Kidney tubule cell (primary cell): ENCODE measurements at places on chromosomes 16 and 17.

GRCh38 chr16:68969338-68969737, 126.0 kb downstream of the TANGO6 start:
- DNase-seq: no peak

GRCh38 chr17:56217921-56218320, 64.6 kb downstream of the ANKFN1 start:
- peak; percentile 57 for DNase-seq

GRCh38 chr16:21645261-21645721, 7.1 kb downstream of the IGSF6 start:
- peak; percentile 18 for DNase-seq

- no peak for DNase-seq
These were observed 73.4 kb upstream of the GSG1L start for GRCh38 chr16:28136751-28137434.

- DNase-seq: no peak
These were observed 280.8 kb downstream of the SEC14L1 start for GRCh38 chr17:77421630-77421972.

DNA sequence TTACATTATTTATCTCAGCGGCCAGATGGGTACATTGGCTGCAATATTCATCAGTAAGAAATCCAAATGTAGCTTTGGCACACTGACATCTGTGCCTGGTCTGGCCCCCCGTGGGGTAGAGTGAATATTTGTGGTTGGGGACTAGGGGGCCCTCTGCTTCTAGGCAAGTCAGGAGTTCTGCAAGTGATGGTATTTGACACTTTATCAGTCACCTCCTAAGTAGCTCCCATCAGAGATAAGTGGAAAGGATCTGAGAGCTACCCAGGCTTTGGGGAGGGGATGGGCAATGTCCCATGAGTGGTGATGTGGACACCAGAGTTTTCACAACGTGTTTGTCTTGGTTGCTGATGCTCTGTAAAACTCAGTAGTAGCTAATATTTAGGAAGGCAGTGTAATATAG, 609.9 kb upstream of the RBFOX1 start:
- DNase-seq: no peak

DNA sequence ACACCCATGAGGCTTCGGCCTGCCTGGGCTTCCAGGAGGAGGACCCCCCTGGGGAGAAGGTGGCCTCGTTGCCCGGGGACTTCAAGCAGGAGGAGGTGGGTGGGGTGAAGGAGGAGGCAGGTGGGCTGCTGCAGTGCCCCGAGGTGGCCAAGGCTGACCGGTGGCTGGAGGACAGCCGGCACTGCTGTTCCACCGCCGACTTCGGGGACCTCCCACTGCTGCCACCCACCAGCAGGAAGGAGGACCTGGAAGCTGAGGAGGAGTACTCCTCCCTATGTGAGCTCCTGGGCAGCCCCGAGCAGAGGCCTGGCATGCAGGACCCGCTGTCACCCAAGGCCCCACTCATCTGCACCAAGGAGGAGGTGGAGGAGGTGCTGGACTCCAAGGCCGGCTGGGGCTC, 41.5 kb downstream of the SREBF1 start:
- no peak for DNase-seq

- peak; percentile 62 for DNase-seq
These were observed 7.7 kb upstream of the NPIPB2 start for GRCh38 chr16:11949527-11949926.

DNA sequence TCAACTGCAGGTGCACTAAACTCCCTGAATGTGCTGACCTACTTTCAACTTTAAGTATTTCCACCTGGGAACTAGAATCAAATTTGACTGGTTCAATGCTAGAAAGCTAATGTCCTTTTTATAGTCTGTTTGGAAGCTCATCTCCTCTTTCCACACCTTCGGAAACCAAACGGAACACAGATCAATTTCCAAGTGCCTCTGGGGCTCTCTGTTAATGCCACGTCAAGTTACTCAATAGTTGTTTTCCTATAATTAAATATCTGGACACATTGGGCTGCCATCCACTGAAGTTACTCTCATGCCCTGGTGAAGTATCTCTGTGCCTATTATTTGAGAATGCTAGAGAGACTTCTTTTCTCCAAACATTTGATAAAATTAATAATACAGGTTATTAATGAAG, 29.7 kb downstream of the ABAT start:
- no peak for DNase-seq

GRCh38 chr17:19018600-19018950, 14.0 kb upstream of the FAM83G start:
- DNase-seq: no peak

DNA sequence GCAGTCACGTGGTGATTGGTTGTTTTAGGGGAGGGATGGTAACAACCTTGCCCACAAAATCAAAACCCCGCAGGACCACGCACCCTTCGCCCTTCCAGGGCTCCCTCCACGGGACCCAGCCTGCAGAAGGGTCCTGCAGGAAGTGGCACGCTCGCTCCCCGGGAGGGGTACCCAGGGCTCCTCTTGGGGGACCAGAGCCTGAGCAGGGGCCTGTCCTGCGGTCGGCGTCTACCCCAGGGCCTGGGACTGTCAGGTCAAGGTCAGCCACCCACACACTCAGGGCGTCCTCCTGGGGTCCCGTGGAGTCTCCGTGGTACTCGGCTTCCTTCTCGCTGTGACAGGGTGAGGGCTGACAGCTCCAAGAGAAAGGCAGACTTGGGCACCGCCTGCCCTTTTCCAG, 33.9 kb downstream of the ZNF469 start:
- no peak for DNase-seq

DNA sequence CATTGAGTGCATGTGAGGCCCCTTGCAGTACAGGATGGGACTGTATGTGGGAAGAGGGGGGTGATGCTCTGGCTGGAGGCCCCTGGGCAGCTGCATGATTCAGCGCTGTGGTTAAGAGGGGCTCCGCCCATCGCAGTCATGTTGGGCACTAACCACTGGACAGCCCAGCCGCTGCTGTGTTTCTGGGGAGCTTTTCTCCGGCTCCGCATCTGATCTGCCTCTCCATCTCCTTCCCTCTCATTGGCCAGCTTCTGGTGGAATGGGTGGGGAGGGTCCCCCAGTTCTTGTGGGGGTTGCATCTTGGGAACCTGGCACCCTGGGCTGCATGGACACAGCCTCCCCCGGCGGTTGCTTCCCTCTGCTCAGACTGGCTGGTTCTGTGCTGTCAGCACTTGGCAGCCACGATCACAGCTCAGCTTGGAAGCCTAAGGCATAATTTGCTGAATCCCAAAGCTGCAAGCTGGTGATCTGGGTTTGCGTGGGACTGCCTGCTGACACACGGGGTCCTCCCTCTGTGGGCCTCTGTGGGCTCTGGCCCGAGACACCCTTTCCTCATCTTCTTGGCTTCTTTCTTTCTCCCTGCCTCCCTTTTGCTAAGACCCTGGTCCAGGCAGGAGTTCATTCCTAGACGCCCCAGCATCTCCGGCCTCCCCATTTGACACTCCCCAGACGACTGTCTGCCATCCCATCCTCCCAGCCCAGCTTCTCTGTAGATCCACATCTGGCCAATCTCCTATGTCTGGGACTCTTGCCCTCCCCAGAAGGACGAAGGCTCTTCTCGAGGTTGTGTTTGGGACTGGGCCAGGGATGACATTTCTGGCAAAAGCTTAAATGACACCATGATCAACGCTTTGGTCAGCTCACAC, 168.3 kb downstream of the SEC14L1 start:
- peak; percentile 57 for DNase-seq

- no peak for DNase-seq
These were observed 1.7 kb upstream of the CBX8 start for GRCh38 chr17:79798299-79799173.

DNA sequence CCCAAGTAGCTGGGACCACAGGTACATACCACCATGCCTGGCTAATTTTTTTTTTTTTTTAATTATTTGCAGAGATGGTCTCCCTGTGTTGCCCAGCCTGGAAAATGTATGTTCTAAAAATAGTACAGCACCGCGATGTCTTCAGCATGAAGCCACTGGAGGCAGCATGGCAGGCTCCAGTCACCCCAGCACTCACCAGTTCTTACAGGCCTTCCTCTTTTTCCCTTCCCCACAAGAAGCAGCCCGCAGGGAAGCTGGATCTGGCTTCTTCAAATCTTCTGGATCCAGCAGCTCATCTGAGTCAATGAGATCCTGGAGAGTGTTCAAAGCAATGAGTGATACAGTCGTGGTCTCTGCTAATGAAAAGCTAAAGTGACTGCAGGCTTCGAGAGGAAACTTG, 16.2 kb downstream of the CIAPIN1 start:
- DNase-seq: no peak

DNA sequence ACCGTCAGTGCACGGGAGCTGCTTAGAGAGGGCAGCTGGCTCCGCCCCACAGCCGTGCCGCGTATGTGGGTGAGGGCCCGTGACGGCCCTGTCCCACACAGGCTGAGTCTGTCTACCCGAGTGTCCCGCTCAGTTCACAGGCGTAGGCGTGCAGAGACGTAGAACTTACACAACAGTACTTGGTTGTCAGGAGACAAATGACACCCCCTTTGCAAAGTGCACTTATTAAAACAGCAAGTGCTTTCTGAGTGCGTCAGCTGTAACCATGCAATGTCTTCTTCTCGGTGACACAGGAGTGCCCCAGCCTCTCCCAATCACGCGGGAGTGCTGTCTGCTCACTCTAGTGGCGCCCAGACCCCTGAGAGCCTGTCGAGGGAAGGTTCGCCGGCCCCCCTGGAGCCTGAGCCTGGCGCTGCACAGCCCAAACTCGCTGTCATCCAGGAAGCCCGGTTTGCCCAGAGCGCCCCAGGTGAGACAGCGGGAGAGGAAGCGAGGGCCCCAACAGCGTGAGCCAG, 64.2 kb downstream of the FOXK2 start:
- DNase-seq: peak; percentile 11

GRCh38 chr17:78979780-78980623, at the start of gene LGALS3BP:
Gene LGALS3BP, minus strand, starts transcription at chr17:78979923. Its CDS starts 2,732 bp downstream, at chr17:78977191.
- peak; percentile 87 for DNase-seq

DNA sequence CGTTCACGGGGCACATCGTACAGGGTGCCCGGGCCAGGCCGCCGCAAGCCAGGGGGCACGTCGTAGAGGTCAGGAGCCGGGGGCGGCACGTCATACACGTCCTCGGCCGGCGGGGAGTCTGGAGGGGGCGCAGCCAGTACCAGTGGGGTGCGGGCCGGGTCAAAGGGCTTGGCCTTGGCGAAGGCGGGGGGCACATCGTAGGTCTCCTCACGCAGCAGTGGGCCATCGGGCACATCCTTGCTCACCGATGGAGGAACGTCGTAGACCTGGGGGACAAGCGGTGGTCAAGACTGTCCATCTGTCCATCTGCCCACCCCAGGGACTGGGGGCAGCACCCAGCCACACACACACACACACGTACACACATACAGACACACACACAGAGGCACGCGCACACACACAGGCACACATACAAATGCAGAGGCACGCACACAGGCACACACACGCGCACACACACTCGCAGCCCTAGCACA, 15.7 kb downstream of the BCAR1 start:
- DNase-seq: no peak

GRCh38 chr17:52181782-52182181, 23.3 kb upstream of the CA10 start:
- DNase-seq: no peak

- DNase-seq: no peak
These were observed 3.5 kb upstream of the C17orf107 start for GRCh38 chr17:4895657-4896331.

DNA sequence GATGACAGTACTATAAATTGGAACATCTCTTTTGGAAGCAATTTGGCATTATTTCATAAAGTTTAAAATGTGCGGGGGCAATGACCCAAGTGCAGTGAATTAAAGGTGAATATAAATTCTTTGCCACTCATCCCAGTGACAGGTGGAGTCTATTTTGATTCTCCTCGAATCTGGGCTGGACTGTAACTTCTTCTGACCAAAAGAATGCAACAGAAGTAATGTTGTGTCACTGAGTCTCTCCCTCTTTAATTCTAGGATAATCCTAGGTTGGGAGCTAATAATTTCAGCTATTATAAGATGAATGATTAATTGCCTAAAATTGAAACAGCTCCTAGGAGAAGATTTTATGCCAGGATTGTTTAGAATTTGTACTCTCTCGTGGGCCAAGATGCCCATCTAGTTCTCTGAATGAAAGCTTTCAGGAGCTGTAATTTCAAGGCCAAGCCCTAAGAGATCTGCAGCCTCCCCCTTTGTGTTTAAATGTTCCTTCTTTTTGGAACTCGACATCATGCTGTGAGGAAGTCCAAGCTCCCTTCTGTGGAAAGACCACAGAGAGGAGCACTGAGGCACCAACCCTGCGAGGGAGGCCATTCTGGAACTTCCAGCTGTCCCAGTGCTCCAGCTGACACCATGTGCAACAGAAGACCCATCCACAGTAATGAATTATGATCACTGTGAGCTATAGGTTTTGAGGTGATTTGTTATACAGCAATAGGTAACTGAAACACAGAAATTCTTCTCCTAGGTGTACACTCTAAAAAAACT, 208.1 kb downstream of the COPRS start:
- DNase-seq: no peak

DNA sequence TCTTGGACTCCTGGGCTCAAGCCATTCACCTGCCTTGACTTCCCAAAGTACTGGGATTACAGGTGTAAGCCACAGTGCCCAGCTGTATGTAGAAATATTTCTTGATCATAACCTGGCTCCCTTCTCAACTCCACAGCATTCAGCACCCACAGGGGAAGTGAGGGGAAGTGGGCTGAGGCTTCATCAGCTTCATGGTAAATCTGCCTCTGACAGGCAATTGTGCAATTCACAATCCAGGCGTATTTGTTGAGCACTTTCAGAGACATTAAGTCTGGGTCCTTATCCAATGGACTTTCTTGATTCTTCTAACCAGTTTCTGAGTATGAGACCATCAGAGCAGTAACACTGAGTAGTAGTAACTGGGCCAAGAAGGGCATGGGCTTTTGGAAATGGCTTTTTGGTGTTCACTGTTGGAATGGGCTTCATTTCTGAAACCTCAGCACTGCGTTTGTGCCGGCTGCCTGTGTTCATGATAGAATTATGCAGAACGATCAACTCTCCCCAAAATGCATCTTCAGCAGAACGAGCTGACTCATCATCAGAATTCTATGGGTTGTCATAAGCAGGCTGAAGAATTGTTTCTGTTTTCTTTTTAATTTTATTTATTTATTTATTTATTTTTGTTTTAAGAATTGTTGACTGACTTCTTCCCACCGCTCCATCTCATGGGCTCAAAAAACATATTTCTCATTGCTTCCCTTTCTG, 28.9 kb downstream of the FAM20A start:
- no peak for DNase-seq

DNA sequence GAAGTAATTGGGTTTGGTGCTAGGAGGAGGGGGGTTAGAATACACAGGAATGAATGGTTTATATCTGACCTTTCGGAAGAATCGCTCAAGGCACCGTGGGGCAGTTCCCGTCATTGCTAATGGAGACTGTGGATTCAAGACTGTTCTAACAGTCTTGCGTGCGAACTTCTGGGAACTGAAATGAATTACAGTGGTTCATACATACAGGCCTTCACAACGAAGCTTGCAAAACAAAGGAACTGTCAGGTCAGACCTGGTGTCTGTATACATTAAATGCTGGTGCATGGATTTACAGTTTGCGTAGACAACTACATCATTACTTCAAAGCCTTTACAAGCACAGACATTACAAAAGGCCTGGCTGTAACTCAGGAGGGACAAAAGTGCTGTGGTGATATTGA, 983.9 kb downstream of the CDH11 start:
- DNase-seq: no peak
